ENCODE measurements at places on chromosomes 11 and 22.
A peak's percentile ranks its signal among the peaks of the same experiment; 100 is the strongest.

DNA sequence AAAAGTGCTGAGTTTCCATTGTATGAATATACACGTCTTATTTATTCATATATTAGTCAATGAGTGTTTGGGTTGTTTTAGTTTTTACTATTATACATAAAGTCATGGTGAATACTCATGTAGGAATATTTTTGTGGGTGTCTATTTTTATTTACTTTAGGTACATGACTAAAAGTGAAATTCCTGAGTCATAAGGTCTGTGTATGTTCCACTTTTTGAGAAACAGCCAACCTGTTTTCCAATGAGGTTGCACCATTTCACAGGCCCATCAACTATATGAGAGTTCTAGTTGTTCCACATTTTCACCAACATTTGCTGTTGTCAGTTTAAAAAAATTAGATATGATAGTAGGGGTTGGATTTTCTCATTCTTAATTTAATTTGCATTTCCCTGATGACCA, 6.6 kb upstream of the OR6X1 start:
- DNase-seq = no peak

DNA sequence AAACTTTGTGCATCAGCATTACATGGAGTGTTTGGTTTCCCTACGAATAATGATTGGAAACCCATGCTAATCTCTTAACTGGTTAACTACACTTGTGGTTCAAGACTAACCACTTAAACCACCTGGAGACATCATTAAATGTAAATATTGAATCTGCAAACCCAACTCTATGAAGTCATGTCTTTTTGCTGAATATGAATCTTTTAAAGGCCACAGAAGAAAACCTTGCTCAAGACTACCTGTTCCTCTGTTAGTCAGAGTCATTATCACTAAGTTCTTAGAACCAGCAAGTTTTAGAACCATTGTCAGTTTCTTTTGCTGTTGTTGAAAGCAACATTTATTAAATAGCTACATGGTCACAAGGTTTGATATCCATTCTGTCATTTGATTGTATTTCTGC, 70.7 kb downstream of the SIK2 start:
- DNase-seq = no peak

DNA sequence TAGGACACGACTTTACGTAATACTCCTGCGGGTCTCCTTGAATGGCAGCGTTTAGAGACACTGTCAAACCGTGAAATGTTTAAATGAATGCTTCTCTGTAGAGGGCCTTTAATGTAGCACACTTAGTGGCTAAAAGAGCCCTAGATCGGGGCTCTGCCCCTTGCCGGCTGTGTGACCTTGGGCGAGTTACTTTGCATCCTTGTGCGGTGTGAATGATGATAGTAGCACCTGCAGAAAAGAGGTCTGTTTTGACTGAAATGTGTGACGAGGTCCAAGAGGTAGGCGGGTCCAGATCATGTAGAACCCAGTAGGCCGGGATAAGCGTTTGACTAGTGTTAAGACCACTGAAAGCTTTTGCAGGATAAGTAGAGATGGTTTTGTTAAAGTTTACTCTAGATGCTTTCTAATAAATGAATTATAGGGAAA, 866 bp downstream of the MED17 start:
- DNase-seq = no peak

DNA sequence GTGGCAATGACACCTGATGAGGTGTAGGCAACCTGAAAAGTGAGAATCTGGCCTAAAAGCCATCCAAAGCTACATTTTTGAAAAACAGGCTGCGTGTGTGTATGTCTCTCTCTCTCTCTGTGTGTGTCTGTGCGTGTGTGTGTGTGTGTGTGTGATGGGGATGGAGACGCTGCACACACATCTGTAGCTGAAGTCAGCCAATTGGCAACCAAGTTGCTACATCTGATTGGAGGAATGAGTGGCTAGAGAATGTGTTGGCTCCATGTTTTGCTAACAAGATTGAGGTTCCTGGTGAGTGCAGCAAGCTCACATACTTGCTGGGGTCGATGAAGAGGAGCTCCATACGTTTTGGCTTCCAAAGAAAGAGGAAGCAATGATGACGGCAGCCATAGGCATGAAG, 311.4 kb upstream of the NCAM1 start:
- no peak for DNase-seq

DNA sequence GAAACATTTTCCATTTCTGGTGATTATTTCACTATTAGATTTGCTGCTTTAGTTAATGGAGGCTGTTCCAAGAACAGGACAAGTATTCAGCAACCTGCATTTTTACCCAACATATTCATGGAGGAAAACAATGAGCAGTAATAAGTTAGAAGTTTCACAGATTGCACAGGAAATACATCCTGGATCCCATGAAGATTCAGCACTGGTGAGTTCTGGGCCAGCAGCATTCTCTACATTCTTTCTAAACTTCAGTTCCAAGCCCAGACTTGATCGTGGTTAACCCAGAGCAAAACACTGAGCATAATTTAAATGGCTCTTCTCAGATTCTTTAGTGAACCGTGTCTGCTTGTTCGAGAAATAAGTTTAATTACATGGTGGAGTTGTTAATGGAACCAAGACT, 3.8 kb downstream of the FJX1 start:
- DNase-seq = no peak

DNA sequence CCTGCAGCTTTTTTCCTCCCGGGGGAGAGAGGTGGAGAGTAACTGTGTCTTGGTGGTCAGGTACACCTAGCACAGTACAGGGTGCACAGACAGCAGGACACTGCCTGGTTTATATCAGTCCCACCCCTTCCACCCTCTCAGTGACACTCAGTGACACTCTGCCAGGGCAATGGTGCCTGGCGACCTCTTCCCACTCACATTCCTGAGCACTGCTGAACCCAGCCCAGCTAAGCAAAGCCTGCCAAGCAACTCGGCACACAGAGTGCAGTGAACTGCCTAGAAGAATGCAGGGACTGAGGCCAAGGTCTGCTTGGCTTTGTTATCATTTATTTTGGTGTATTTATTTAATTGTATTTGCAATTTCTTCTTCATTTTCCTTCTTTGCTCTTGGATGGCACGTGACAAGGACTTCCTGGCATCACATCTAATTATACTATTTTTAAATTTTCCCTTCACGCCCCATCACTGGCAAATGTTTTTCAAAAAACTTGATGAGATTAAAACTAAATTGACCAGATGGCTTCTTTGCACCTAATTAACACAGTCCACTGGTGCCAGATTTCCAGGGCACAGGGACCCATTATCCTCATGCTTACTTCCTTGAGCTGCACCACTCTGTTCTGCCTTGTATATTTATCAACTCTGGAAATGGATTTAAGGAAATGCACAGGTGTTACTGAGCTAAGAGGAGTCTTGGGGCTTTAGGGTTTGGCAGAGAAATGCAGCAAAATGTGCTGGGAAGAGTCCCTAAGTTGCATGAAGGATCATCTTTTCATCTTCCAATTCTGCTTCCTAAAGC, 205.6 kb downstream of the ADAMTS15 start:
- DNase-seq = peak; percentile 60

- DNase-seq = peak; percentile 85
Observed at GRCh38 chr11:123062892-123063825, 1.2 kb upstream of the HSPA8 start.

GRCh38 chr22:27718186-27719035, 83.1 kb downstream of the MN1 start:
- DNase-seq = no peak

GRCh38 chr11:86162239-86162638, 82.3 kb upstream of the EED start:
- DNase-seq = no peak

DNA sequence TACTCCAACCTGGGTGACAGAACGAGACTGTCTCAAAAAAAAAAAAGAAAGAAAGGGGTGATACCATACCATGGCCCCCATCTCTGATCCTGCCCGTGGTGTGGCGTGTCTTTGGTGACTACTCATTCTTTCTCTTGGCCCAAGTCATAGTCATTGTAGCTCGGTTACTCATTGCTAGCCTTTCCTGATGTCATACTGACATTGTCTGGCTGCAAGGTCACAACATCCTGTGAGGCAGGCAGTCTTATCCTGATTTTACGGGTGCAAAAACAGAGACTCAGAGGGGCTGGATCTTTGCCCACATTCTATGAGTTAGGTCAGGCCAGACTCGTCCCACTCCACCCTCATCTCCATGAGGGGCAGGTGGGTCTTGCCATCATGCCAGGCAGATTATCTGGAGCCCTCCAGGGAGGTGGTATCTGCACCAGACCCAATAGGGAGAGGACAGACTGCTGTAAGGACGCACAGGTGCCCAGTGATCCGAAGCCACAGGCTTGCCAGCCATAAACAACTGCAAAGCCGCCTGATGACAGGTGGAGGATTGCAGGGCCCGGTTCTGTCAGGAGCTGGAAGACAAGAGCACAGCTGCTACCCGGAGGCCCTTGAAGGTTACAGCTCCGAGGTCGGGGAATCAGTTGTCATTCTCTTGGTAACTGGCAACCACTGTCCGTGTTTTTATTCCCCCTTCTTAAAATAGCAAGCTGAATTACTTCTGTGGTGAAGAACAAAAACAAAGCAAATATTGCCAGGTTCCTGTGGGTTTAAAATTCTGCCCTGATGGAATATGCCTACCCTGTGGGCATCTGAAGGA, 13.8 kb downstream of the TOM1 start:
- DNase-seq = peak; percentile 46

DNA sequence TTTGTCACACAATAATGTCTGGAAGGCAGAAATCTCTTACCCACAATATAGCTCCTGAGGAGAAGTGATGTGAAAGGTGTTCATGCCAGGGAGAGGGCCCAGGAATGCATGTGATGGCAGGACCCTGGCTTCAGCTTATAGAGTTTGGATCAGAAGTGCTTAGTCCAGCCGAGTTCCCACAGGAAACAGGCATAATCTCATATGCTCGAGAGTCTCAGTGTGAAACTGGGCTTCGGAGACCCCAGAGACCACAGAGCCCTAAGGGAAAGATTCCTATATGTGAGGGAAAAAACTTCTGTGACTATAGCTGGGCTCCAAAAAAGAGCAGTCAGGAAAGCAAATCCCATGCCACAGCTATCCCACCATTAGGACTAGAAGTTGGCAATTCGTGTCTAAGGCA, at the start of gene OR52N5:
Gene OR52N5 (minus strand): TSS at position 101 of the 400 bp plus-strand sequence. CDS start 4,721 bp downstream, outside the sequence.
- DNase-seq = no peak

- no peak for DNase-seq
Observed at GRCh38 chr11:30553521-30554110, 32.5 kb downstream of the MPPED2 start.

DNA sequence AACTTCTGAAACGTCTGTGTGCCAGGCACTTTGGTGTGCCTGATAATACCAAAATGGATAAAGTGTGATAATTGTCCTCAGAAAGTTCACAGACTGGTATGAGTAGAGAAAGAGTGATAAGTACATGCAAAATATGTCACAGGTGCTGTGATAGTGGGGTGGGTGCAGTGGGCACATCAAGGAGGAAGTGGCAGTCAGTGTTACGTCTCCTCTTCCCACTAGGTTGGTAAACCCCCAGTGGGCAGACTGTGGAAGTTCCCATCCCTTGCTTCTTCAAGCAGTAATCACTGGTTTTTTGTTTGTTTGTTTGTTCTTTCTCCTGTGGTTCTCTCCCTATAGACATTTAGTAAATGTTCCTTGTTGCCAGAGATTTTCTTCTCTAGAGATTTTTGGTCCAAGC, 5.4 kb downstream of the RNF121 start:
- no peak for DNase-seq

DNA sequence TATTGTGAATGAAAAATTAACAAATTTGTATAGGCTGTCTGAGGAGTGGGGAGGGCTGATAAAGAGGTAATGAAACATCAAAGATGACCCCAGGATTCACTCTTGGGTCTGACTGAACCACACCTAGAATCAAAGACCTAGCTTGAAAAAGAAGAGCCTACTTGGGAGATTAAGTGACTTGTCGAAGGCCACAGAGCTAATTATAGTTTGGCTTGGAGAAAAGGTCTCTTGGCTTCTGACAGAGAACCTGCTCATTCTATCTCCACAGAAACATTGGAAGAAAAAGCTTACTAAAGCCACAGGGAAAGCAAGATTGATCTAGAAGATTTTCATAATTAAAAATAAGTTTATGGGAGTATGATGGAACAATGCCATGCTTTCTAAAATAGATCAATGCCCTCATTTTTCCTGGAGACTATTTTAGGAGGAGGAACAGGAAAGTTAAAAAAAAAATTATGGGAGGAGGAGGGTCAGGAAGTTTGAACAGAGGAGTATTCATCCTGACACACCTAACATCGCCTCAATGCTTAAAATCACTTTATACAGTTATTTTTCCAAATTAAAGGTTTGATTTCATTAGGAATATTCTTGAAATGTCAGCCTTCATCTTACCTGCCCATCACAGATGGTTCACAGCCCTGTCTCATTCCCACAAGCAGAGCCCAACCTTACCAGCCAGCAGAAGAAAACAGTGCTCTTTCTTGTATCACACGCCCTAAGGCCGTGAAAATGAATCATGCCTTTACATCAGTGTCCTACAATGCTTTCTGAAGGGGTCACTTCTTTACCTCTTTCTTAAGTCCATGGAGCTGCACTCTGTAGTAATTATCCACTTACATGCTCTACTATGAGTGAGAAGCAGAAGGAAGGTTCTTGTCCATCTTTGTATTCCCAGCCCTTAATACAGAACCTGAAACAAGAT, 231.1 kb upstream of the MPPED2 start:
- no peak for DNase-seq

GRCh38 chr11:2779981-2780849, 80.4 kb upstream of the KCNQ1OT1 start:
- no peak for DNase-seq

GRCh38 chr11:115645631-115646317, 141.6 kb upstream of the CADM1 start:
- DNase-seq = no peak

DNA sequence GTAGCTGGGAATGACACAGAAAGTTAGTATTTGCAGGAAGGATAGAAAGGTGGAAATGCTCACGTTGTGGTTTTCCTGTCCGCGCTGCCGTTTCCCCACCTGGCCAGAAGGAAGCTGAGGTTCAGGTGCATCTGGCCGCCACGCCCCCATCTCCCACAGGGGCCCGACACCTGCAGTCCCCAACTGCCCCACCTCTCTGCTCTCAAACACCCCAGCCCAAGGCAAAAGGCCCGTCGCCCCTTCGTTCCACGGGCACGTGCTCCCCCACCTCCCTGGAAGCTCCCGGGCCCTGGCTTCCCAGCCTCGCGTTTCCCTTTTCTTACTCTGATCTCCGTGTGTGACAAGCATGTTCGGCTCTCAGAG, 985.1 kb downstream of the BRD1 start:
- DNase-seq = no peak

DNA sequence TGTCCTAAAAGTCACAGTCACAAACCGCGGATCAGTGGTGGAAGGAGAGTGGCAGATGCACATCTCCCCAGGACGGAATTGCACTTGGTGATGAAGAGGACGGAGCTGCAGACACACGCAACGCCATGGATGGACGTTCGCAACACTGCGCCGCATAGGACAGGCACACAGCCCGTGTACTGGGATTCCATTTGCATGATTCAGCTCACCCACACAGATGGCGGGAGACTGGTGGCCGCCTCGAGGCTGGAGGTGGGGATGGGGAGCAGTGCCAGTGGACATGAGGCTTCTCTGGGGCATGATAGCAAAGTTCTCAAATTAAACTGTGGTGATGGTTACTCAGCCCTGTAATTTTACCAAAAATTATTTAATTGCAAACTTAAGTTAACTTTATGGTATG, 37.4 kb downstream of the DUSP8 start:
- no peak for DNase-seq

Measured in right kidney (tissue), 9 donors.